Erythroblast (primary cell): ENCODE measurements at places on chromosomes 3 and 15.
A peak's percentile ranks its signal among the peaks of the same experiment; 100 is the strongest.

GRCh38 chr3:195164573-195165264 is 106.2 kb downstream of the XXYLT1 start:
- no peak for DNase-seq

GRCh38 chr15:34349769-34350168 is 6.7 kb downstream of the NUTM1 start:
- no peak for DNase-seq

- DNase-seq: no peak
Measured at GRCh38 chr15:79682285-79682684, 214.5 kb downstream of the MTHFS start.

- DNase-seq: no peak
Measured at GRCh38 chr3:64488939-64489338, 198.9 kb downstream of the ADAMTS9 start.

GRCh38 chr3:95407709-95408463 is 1345.0 kb downstream of the NSUN3 start:
- DNase-seq: no peak

- no peak for DNase-seq
Measured at GRCh38 chr3:178584722-178585380, 48.6 kb downstream of the KCNMB2 start.

DNA sequence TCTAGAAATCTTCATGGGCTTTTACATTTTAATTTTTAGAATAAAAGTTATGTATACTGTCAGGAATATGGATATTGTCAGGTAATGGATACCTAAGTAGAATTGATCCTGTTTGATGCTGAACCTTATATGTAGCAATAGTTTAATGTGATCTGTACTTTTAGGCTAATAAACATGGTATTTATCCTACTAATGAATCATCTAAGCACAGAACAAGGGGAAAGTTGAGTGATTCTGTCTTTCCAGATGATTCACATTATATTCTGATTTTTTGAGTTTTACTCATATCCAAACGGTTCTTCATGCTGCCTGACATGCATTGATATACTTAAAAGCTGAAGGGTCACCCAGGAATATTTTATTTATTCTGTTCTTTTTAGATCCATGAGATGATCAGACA is 34.5 kb downstream of the FANCI start:
- DNase-seq: no peak

GRCh38 chr3:142888099-142888480 is 793 bp downstream of the PCOLCE2 start:
- peak; percentile 48 for DNase-seq

DNA sequence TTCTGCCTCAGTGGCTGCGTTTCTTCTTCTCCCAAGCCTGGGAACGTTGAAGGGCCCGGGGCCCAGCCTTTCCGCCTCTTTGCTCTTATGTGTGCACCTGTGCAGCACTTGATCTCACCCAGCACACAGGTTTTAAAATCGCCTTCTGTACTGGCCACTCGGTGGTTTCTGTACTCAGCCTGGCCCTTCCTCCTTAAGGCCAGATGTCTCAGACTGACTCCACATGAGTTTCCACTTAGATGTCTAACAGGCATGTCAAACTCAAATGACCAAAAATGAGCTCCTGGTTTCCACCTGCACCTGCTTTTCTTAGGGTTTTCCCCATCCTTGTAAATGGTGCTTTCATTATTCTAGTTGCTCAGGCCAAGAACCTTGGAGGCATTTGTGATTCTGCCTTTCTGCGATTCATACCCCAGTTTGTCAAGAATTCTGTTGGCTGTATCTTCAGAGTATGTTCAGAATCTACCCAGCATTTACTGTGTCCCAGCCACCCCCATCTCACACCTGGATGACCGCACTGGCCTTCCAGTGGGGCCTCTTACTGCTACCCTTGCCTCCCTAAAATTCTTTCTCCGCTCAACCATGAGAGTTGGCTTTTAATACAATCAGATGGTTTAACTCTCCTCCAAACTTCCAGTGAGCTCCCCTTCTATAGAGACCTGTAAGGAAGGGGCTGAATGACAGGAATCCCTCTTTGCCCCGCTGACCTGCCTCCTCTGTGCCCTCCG is 2.2 kb upstream of the TRAK1 start:
- no peak for DNase-seq

DNA sequence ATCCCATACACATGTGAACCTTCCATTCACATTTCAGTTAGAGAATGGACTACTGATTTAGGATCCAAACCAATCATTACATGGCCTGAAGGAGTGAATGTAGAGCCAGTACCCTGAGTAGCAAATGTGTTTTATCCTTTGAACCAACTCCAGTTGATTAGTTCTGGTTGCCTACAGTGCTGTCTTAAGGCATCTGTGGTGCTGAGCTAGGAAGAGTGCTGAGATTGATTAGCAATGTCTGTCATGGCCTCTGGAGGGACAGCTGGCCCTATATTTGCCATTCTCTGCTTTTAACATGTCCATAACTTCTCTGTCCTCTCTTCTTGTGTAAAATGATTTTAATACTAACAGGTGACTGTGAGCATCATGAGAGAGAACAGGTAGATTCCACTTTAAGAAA is 11.1 kb downstream of the LRTM1 start:
- DNase-seq: no peak

DNA sequence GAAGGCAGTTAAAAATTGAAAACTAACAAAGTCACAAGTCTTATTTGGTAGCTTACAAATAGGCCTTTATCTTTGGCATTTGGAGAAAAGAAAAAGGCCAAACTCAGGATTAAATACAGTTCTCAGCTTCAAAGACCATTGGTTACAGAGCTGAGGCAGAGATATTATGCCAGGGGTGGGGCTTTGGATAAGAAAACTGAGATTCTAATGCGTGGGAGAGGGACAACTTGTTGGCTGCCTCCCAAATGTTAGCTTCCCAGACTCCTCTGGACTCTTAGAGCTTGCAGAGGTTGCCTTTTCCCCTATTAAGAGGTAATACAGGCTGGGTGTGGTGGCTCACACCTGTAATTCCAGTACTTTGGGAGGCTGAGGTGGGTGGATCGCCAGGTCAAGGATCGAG is 231.8 kb downstream of the SQOR start:
- DNase-seq: no peak

GRCh38 chr15:79608066-79608864 is 176.1 kb downstream of the MINAR1 start:
- DNase-seq: no peak
